Activated CD4-positive, alpha-beta memory T cell treated with anti-CD3 and anti-CD28 coated beads, Interleukin-2, amount 10 ng/mL, durations not matched to agents 7 days and 5 days (primary cell): ENCODE measurements at places on chromosomes 13 and 19.

GRCh38 chr19:43605875-43606568 lies 5.9 kb upstream of the SRRM5 start:
- no peak for DNase-seq

GRCh38 chr19:3638208-3639193 lies 11.9 kb upstream of the CACTIN start:
- DNase-seq: no peak

DNA sequence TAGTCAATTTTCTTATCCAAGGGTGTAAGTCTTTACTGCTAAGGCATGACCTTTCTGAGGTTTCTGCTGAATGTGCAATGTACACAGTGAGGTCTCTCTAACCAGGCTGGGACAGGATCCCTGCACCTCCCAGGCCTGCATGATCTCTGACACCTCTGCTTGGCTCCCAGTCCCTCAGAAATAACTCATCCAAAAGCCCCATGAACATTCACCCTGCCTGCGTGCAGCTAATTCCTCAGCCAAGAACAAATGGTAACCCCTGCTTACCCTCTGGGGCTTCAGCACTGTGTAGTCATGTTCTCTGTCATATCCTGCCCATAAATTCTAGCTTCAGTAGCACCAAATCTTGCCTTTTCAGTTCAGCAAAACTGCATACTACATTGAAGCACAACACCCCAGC lies 1146.3 kb upstream of the MIR17HG start:
- DNase-seq: no peak

DNA sequence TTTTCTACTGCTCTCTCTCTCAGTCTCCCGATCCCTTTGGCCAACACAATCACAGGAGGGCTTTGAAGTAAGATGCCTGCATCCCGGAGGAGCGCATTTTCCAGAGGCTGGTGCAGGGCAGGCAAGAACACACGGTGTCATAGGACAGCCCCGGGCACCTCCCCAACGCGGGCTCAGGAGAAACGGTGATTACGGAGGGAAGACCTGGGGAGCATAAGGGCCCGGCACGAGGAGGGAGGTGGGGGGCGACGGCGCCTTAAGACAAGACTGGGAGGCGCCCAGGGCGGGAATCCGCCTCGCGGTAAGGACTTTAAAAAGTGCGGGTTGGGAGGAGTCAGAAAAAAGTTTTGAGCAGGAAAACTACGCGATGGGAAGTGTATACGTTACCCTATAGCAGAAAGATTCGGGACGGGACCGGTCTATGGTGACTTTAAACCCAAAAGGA lies 18.7 kb upstream of the ZNF888 start:
- peak; percentile 21 for DNase-seq

- DNase-seq: no peak
These were observed 67.0 kb upstream of the STARD13 start for GRCh38 chr13:33352526-33352925.

DNA sequence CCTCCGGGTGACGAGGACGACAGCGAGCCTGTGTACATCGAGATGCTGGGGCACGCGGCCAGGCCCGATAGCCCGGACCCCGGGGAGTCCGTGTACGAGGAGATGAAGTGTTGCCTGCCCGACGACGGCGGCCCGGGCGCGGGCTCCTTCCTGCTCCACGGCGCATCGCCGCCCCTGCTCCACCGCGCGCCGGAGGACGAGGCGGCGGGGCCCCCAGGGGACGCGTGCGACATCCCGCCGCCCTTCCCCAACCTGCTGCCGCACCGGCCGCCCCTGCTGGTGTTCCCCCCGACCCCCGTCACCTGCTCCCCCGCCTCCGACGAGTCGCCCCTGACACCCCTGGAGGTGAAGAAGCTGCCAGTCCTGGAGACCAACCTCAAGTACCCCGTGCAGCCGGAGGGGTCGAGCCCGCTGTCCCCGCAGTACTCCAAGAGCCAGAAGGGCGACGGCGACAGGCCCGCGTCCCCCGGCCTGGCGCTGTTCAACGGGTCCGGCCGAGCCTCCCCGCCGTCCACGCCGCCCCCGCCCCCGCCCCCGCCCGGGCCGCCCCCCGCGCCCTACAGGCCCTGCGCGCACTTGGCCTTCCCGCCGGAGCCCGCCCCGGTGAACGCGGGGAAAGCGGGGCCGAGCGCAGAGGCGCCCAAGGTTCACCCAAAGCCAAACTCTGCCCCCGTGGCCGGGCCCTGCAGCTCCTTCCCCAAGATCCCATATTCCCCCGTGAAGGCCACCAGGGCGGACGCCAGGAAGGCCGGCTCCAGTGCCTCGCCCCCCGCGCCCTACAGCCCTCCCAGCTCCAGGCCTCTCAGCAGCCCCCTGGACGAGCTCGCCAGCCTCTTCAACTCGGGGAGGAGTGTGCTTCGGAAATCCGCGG lies 511.3 kb downstream of the MYO16 start:
- no peak for DNase-seq

GRCh38 chr19:39735688-39736087 lies 2.1 kb downstream of the CLC start:
- DNase-seq: no peak

GRCh38 chr13:47332149-47332548 lies 435.3 kb upstream of the HTR2A start:
- no peak for DNase-seq

DNA sequence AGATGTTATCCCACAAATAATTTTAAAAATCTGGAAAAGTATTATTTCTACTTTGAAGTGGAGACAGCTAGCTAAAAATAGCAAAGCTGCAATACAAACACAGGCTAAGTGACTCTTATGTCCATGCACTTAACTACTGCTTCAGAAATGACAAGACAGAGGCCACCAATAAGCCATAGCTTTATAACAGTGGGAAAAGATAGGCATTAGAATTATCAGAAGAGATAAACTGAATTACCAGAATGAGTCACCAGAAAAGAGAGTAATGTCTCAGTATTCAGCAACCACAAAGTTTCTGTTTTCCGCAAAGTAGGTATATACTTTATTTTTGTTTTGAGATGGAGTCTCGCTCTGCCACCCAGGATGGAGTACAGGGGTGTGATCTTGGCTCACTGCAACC lies 17.1 kb downstream of the CLN5 start:
- no peak for DNase-seq

- no peak for DNase-seq
These were observed 10.1 kb downstream of the ZNF714 start for GRCh38 chr19:21092109-21092508.

DNA sequence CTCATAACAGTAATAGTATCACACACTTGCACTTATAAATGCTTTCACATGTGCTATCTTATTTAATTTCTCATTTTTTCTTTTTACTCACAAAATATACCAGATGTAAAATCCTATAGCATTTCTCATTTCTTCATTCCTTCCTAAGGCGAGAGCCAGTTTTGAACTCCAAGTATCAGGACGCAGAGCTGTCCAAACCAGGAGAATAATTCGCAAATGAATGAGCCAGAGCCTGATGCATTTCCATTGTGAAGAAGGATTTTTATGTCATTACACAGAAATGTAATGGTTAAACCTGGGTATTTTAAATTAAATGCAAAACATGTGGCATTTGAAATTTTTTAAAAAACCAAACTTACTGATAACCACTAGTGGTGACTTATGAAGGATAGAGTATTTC lies 244.3 kb downstream of the RGCC start:
- no peak for DNase-seq

DNA sequence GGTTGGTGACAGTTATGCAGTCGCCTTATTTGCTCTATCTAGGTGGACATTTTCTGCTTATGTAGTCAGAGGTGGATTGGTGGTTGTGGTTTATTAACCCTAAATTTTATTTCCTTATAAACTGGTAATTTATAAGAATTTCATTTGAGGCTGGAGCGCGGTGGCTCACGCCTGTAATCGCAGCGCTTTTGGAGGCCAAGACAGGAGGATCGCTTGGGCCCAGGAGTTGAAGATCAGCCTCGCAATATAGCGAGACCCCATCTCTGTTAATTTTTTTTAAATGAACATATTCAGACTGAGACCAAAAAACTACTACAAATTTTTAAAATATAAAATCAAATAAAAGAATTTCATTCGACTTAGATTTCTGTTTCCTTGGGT lies 810 bp downstream of the ZNF627 start:
- no peak for DNase-seq

DNA sequence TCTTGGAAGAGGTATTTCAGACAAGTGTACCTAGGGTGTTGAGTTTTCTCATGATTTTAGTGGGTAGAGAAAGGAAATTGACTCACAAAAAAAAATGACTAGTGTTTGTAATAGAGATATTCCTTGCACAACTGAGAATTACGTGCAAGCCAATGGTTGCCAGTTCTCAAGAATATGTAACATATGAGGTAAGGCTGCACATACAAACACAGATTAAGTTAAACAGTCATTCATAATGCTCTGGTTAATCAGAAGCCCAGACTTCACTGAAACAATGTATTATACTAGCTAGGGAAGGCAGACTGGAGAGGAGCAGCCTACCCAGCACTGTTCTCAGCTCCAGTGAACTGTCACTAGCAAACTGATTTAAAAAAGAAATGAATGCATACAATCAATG lies 418.3 kb downstream of the DIAPH3 start:
- DNase-seq: no peak
